ENCODE measurements at places on chromosomes 12 and 14.

- peak; percentile 19 for DNase-seq
These were observed 173.2 kb downstream of the SLC35F4 start for GRCh38 chr14:57692671-57693070.

GRCh38 chr14:65084554-65085505 lies 17.5 kb downstream of the MAX start:
- no peak for DNase-seq

GRCh38 chr12:106774808-106775524 lies 484 bp downstream of the RIC8B start:
- no peak for DNase-seq

- no peak for DNase-seq
These were observed 12.8 kb upstream of the UTP20 start for GRCh38 chr12:101267111-101267510.

- DNase-seq = no peak
These were observed 55.2 kb upstream of the NTF3 start for GRCh38 chr12:5376591-5377207.

DNA sequence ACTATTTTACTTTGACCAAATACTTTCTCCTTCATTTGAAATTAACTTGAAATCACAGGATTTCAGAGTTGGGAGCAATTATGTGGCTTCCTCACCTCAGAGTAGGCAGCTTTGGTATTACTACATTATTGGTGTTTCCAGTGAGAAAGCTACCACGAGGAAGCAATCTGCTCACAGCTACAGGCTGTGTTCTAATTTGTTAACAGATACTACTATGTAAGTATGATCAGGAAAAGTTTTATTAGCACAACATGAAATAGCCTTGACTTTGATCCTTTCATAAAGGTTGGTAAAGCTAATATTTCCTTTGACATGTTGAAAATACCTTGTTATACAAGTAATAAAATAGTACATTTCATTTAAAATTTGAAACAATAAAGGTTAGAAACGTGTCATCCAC lies 30.6 kb downstream of the TAOK3 start:
- DNase-seq = no peak

GRCh38 chr12:132419631-132420246 lies 70.2 kb upstream of the FBRSL1 start:
- DNase-seq = no peak
